ENCODE measurements at places on chromosomes 12 and 14. TPM values are rescaled to one million over a fixed set of nuclear protein-coding genes. Genes with fewer than 3 reads are reported as not detected.

GRCh38 chr12:24494401-24494800 lies 454.5 kb downstream of the BCAT1 start:
- DNase-seq, result no peak

DNA sequence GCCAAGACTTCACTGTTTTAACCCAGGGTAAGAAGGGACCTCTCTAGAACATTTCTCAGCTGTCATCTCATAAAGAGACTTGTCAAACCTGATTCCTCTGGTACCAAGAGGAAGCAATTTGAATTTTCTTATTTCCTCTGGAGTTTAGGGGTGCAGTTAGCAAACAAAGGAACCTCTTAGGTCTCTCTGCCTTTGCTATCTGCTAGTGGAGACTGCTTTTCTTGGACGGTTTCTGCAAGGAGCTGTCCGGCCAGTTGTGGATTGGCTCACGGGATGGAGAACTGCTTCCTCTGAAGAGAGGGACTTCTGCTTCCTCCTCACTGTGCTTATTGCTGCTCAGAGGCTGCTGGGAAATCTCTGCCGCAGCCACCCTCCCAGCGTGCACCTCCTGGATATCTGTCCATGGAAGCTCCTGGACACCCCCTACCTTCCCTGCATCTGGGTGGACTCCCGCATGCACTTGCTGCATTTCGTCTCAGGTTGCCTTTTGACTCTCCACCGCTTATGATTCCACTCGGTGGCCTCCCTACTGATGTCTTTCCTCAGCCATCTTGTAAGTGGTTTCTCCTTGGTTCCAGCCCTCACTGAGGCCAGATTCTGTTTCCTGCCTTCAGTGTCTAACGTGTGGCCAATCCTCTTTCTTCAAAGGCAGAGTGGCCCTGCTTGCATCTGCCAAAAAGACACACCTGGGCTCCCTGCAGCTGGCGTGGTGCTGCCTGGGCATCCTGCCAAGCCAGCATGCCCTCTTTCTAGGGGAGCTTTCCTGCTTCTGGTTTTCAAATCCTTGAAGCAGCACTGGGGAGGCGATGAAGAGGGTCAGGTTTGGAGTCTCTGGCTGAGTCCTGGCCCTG lies 187.3 kb downstream of the CHST11 start:
- DNase-seq, result peak; percentile 34

The TPPP2 gene
- not detected for total RNA-seq

GRCh38 chr12:119718141-119718540 lies 50.2 kb downstream of the PRKAB1 start:
- DNase-seq, result no peak

The RHEBL1 gene
- 0.93 TPM for total RNA-seq

The PDE3A gene
- total RNA-seq, result not detected

- peak; percentile 5 for DNase-seq
Observed at GRCh38 chr14:42855085-42855484, 1248.4 kb downstream of the LRFN5 start.

The ITFG2 gene
- total RNA-seq, result 26.5 TPM

The SLC8A3 gene
- not detected for total RNA-seq

- DNase-seq, result no peak
Observed at GRCh38 chr12:89091293-89091841, 260.9 kb downstream of the DUSP6 start.

- DNase-seq, result peak; percentile 4
Observed at GRCh38 chr12:81866081-81866480, 106.9 kb upstream of the PPFIA2 start.

DNA sequence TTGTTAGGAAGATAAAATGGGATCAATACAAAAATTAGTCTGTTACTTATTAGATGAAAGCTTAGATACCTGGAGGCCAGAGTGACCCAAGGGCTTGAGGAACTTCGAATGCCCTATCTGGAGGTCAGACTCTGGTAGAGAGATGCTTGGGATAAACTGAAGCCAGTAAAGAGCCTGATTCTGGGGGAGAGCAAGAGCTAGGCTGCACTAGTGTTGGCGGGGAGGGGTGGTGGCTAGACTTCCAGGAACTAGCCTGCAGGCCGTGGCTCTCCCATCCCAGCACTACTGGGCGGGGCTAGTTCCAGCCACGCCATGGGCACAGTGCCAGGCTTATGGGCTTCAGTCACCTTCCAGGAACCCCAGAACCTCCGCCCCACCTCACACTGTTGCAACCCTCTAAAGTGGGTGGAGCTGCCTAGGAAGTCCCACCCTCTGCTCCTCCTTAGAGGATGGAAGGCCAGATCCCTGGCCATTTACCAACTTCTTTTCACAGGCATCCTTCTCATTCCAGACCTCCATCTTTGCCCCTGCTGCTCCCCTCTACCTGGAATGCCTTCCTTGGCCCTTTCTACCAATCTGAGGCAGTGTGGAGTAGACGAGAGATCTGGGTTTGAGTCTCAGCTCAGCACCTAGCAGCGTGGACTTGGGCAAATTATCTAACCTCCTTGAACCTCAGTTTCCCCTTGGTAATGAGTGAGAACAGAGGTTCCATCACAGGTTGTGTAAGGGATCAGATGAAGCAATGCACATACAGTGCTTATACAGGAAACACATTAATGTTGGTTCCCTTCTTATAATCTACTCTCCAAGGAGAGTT lies 6.3 kb upstream of the NFE2 start:
- peak; percentile 99 for DNase-seq

DNA sequence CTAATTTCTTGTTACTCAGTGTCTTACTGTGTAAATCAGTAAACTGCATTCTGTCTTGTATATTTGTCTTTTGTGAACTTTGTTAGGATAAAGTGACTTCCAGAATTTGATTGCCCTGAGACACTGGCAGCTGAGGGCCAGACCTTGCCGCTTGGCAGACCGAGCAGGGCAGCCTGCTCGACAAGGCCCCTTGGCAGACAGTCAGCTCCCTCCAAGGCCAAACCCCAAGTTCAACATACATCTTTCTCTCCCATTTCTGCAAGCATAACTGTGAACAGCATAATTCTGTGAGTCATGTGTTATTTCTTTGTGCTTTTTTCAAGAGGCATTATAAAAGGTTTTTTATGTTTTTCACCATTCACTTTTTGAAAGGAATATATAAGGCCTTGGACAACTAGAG lies 39.2 kb upstream of the BMAL2 start:
- no peak for DNase-seq

- DNase-seq, result peak; percentile 86
Observed at GRCh38 chr12:92036771-92037453, 108.7 kb downstream of the BTG1 start.

DNA sequence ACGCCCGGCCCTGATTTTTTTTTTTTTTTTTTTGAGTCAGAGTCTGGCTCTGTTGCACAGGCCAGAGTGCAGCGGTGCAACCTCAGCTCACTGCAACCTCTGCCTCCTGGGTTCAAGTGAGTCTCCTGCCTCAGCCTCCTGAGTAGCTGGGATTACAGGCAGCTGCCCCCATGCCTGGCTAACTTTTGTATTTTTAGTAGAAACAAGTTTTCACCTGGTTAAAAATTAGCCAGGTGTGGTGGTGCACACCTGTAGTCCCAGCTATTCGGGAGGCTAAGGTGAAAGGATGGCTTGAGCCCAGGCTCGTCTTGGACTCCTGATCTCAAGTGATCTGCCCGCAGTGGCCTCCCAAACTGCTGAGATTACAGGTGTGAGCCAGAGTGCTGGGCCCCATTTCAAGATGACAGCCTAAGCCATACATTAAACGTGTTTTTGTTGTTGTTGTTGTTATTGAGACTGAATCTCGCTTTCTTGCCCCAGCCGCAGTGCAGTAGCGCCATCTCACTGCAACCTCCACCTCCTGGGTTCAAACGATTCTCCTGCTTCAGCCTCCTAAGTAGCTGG lies 42.7 kb upstream of the EAPP start:
- DNase-seq, result no peak

The IGF1 gene
- total RNA-seq, result not detected

DNA sequence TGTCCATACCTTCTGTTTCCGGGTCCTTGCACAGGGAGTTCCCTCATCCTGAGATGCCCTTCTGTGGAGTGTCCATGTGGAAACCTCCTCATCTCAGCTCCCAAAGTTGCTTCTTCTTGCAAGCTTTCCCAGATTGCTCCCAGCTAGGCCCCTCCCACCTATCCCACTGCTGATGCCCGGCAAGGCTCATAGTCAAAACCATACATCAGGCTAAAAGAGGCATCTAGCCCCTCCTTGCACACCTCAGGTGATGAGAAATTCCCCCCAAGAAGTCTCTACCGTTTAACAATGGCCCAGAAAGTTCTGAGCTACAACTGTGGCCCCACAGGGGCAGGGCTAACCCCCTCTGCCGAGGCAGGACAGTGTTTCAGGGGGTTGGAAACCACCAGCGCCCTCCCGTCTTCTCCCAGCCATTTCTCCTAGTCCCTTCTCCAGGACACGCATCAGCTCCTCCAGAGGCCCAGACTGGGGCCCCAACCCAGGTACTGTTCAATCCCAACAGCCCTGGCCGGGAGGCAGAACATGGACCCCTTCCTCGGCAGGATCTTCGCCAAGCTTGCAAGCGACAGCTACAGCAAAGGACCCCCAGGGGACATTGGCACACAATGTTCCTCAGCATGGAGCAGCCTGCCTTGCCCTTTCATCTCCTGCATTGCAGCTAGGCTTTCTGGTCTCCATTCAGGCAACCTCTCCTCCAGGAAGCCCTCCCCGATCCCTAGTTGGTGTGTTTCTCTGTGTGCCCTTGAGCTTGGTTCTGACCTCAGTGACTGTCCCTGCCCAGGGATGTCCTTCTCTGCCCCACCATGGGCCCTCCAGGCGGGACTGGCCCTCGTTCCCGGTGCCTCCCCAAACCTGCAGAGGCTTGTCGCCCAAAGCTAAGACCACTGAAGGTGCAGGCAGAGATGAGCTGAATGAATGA lies 4.5 kb upstream of the BEGAIN start:
- no peak for DNase-seq

DNA sequence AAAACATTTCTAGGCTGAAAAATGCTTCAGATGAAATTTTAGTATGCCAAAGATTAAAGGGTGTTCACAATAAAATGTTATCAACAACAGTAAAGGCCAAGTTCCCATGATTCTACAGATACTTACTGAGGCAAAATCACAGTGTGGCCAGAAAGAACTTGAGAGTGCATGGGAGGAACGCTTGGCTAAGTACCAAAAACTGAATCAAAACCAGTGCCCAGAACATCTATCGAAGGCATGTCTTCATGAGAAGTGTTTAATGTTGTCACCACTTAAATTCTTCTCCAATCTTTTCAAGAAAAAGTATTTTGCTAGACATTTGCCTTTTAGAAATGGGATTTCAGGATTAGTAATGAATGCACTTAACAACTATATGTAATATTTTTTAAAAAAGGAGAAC lies 41.5 kb downstream of the KIF21A start:
- DNase-seq, result no peak

The RERGL gene
- total RNA-seq, result not detected

The PIK3C2G gene
- 10.6 TPM for total RNA-seq

DNA sequence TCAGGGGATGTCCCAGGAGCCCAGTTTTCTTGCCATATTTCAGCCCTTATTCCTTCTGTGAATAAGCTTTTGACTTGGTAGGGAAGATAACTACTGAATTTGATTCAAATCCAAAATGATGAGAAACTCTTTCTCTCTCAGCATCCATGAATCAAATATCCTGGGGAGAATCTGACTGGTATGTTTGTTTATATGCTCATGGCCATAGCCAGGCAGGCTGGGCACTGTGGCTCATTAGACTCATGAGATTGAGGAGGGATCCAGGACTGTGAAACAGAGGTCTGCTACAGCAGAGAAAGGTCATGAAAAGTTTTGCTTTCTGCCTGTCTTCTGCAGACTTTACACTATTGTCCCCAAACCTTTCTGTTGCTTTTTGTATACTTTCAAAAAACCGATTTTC lies 346.4 kb upstream of the ATP2B1 start:
- no peak for DNase-seq

DNA sequence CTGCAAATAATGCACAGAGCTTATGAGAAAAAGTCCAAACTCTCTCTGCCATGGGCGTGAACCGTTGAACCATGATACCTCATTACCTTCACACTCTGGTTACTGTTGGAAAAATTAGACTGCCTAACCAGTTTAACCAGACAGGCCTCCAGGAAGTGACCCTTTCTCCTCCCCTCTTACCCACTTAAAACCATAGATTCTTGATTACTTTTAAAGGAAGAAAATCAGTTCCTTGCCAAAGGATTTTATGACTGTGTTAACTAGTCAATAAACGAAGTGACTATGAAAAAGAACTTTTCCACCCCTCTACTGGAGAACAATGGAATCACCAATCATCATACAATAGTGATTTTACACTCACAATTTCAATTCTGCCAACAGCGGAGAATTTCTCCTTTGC lies 254.0 kb upstream of the ATP2B1 start:
- no peak for DNase-seq

GRCh38 chr12:49264466-49264872 lies 413 bp upstream of the TUBA1C start:
- DNase-seq, result no peak

GRCh38 chr12:23686095-23686494 lies 263.4 kb downstream of the SOX5 start:
- DNase-seq, result no peak

- no peak for DNase-seq
Observed at GRCh38 chr12:108822497-108823205, 34.7 kb downstream of the SSH1 start.

The TEP1 gene
- total RNA-seq, result 20.4 TPM

DNA sequence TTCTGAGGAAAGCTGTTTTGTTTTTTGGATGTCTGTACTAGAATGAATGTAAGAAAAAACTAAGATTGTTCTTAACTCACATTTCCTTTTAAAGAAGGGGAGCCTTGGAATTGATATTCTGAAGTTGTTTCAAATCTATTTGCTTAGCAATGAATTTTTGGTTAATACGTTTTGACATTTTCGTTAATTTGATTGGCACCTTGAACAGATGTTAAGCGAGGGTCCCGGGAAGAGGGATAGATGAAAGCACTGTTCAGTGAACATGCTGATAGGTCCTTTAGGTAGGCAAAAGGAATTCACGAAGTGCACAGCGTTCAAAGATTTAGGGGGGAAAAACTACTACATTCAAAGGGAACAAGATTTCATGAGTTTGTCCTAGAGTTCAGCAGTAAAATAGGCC lies 1.7 kb downstream of the SLC39A9 start:
- no peak for DNase-seq

DNA sequence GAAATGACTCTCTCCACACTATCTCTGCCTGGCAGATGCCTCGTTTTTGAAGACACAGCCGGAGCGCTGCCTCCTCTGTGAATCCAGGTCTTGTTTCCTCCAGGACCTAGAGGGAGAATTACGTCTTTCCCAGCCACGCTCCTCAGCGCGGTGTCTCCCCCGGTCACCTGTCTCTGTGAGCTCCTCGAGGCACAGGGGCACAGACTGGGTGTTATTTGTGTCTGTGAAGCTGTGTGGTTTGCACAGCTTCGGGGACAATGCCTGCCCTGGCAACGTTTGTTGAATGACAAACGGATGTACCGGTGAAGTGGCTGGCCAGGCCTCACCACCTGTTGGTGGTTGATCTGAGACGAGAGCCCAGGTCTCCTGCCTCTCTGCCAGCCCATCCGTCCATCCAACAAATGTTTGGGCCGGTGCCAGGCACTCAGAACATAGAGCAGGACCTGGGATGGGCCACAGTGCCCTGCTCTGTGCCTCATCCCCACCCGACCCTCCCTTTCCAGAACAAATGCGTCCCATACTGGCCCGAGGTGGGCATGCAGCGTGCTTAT lies 6.1 kb downstream of the PTPN6 start:
- DNase-seq, result no peak

Measured in MCF 10A (cell line).